ENCODE measurements at places on chromosomes 4 and X.

DNA sequence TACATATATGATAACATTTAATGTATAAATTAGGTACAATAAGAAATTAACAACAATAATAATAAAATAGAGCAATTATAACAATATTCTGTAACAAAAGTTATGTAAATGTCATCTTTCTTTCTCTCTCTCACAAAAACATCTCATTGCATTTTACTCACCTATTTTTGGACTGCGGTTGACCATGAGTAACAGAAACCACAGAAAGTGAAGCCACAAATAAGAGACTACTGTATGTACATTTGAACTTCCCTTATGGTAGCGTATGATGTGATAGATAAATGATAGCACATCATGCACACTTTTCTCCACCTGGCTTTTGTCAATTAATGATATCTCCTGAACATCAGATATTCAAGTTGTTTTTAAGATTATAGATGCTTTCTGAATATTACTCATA lies 80.5 kb downstream of the HNRNPD start:
- DNase-seq, result no peak

DNA sequence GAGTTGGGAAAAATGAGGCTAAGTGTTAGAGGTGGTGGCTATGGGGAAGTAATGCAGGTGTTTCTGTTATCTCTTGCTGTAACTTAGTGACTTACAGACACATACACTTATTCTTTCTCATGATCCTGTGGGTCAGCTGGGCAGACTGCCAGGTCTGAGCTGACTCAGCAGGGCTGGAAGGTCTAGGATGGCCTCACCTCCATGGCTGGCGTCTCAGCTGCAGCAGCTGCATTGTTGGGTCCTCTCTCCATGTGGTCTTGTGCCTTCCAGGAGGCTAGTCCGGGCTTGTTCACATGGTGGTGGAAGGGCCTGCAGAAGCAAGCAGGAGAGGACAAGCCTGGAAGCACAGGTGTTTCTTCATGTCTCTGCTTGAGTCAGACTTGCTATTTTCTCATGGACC lies 172.7 kb downstream of the NHS start:
- no peak for DNase-seq

GRCh38 chr4:20995610-20996009 lies 295.4 kb downstream of the PACRGL start:
- no peak for DNase-seq

- no peak for DNase-seq
Observed at GRCh38 chr4:108193886-108194672, 25.3 kb upstream of the LEF1 start.

- no peak for DNase-seq
Observed at GRCh38 chrX:110311437-110312230, 6.3 kb downstream of the AMMECR1 start.

DNA sequence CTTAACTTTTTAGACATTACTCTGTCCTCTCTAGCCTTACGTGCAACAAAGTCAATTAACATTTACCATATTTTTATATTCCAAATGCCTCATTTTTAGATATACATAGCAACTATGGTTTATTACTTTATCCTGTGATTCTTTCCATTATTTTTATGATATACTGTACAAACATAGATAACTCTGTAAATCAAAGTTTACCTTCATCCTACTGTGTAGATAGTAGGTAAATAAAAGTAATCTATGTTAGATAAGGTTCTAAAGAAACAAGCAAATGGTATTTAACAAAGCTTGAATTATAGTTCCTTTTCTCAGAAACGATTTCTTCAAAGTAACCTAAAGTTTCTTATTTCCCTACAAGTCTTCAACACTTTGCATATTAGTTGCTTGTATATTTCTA lies 350.0 kb downstream of the GALNTL6 start:
- no peak for DNase-seq

DNA sequence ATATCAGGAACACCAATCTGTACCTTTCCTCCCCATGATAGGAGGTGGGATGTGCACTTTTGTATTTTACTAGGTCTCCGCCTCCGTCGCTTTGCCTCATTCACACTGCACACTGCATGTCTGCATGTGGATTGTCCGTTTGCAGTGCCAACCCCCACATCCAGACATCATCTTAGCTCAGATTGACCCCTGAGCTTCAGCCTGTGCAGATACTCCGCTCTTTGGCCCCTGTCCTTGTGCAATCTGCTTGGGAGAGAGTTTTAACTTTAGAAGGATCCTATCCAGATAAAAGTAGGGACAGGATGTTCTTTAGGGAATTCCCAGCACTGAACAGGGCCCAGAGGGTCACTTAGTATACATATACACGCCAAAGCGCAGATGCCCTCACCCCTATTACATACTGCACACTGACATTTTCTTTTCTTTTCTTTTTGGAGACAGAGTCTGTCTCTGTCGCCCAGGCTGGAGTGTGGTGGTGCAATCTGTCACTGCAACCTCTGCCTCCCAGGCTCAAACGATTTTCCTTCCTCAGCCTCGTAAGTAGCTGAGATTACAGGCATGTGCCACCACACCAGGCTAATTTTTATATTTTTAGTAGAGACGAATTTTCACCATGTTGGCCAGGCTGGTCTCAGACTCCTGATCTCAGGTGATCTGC lies 43.3 kb upstream of the FBXW7 start:
- no peak for DNase-seq

- peak; percentile 15 for DNase-seq
Observed at GRCh38 chr4:117447925-117448324, 362.5 kb upstream of the TRAM1L1 start.

DNA sequence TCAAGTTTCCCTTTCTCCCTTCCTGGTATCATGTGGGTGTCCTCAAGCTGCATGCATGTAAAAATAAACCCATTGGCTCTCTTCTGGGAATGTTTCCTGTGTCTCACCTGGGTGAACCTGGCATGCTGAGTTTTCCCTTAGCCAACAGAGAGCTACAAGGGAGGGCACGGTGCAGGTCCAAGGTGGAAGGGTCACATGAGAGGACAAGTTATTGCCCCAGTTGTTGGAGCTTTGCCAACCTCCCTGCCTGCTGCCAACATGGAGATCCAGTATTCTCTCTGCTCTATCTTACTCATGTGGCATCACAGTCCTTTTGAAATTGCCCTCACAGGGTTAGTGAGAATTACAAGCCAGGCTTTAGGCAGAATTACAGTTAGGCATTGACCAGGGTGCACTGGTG lies 196.1 kb upstream of the GYPA start:
- DNase-seq, result no peak

- no peak for DNase-seq
Observed at GRCh38 chr4:30667919-30668318, 52.2 kb upstream of the PCDH7 start.

- DNase-seq, result no peak
Observed at GRCh38 chrX:143536176-143536575, 18.9 kb upstream of the SPANXN3 start.

- DNase-seq, result no peak
Observed at GRCh38 chr4:182338746-182339145, 95.5 kb downstream of the TENM3 start.

DNA sequence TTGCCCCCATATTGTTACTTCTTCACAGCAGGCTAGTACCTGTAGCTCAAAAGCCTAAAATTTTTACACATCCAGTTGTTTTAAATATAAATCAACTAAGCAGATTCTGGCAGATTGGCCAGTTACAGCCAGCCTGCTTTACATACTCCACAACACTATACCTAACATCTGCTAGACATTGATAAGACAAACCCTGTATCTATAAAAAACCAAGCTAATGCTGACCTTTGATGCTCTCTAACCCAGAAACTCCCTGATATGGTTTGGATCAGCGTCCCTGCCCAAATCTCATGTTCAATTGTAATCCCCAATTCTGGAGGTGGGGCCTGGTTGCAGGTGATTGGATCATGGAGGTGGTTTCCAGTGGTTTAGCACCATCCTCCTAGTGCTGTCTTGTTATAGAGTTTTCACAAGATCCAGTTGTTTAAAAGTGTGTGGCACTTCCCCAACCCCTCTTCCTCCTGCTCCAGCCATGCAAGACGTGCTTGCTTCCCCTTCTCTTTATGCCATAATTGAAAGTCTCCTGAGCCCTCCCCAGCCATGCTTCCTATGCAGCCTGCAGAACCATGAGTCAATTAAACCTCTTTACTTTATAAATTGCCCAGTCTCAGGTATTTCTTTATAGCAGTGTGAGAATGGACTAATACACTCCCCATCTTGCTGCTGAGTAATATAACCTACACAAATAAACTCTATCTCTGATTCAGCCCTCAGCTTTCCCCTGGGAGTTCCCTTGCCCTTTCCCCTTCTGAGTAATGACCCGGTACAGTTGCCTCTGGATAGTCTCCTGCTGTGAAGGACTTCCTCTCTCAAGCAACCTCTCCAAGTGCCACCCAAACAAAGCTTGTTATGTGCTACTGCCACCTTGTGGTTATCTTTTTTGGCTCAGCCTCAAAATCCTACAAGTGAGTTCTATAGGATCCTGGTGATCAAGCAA lies 39.6 kb downstream of the ZCCHC13 start:
- no peak for DNase-seq

- DNase-seq, result no peak
Observed at GRCh38 chrX:56783450-56783831, 54.4 kb downstream of the NBDY start.

DNA sequence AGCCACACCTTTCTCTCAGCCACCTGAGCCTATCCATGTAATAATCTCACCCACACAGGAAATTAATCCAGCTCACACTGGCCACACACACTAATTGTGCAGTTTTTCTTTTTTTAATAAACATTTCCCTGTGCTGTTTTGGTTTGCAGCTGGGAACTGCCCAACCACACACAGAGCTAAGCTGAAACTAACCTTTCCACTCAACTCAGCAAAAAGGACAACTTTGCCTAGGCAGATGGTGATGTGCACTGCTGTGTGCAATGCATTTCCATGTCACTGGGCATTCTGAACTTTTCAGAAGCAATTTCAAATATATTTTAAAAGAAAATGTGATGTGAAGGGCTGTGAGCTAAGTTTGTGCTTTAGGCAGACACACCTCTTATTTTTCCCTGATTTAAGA lies 70.0 kb upstream of the TLL1 start:
- DNase-seq, result no peak

DNA sequence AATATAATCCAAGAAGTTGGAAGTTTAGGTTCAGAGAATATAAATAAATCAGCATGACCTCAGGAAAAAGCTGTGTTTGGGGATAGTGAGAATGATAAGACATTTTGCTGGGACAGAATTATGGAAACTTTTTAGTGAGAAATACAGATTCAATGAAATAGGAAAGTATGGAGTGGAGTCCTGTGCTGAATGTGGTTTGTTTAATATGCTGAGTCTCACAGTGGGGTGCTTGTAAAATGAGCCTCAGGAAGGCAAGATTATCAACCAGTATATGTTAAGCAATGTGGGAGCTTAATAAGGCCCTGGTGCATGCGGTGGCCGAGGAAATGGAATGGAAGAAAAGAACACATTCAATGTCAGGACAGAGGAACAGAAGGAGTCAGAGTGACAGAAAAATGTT lies 1554.7 kb upstream of the TENM3 start:
- no peak for DNase-seq

- DNase-seq, result no peak
Observed at GRCh38 chr4:181698221-181698620, 545.0 kb upstream of the TENM3 start.

- DNase-seq, result no peak
Observed at GRCh38 chr4:180827232-180828009, 1415.8 kb upstream of the TENM3 start.

GRCh38 chr4:71554025-71554424 lies 215.2 kb downstream of the SLC4A4 start:
- no peak for DNase-seq

DNA sequence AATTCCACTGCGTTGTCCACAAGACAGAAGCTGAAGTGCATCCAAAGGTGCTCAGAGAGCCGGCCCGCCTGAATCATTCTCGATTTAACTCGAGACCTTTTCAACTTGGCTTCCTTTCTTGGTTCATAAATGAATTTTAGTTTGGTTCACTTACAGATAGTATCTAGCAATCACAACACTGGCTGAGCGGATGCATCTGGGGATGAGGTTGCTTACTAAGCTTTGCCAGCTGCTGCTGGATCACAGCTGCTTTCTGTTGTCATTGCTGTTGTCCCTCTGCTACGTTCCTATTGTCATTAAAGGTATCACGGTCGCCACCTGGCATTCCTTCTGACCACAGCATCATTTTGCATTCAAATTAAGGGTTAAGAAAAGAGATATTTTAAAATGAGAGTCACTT lies 115.5 kb downstream of the NFKB1 start:
- peak; percentile 38 for DNase-seq

DNA sequence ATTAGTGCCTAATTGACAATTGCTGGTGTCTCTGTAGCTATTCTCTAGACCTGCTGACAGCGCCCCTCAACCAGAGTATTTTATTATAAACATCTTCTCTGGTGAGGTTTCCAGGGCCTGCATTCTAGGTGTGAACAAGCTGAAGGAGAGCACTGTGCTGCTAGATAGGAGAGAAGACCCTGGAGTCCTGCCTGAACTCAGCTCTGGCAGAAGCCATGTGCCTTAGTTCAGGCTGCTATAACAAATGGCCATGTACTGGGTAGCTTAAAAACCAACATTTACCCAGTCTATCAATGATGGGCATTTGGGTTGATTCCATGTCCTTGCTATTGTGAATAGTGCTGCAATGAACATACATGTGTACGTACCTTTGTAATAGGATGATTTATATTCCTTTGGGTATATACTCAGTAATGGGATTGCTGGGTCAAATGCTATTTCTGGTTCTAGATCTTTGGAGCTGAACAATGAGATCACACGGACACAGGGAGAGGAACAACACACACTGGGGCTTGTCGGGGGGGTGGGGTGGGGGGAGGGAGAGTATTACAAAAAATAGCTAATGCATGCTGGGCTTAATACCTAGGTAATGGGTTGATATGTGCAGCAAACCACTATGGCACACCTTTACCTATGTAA lies 185.5 kb upstream of the CPEB2 start:
- DNase-seq, result no peak

Measured in glutamatergic neuron (in vitro differentiated cells).